ENCODE measurements at places on chromosomes 2 and 18. TPM values are rescaled to one million over a fixed set of nuclear protein-coding genes. Genes with fewer than 3 reads are reported as not detected.

IL36G gene
- not detected for total RNA-seq

CTAGE1 gene
- total RNA-seq, result not detected

ZSWIM2 gene
- total RNA-seq, result not detected

BCL2 gene
- 4.1 TPM for total RNA-seq

TRAF3IP1 gene
- total RNA-seq, result 8.7 TPM

MBD2 gene
- total RNA-seq, result 25.5 TPM

LYPD6B gene
- total RNA-seq, result 2.8 TPM

OTOF gene
- 1.0 TPM for total RNA-seq

NPPC gene
- 9.8 TPM for total RNA-seq

RAB31 gene
- total RNA-seq, result 9.6 TPM

ABCG8 gene
- total RNA-seq, result 0.20 TPM

SERPINB11 gene
- total RNA-seq, result not detected

RAX gene
- total RNA-seq, result 0.13 TPM

CCL20 gene
- not detected for total RNA-seq

All from motor neuron (in vitro differentiated cells).